NCI-H345 (cell line): ENCODE measurements at places on chromosomes 4 and X.

GRCh38 chrX:34299451-34299967, 167.4 kb upstream of the FAM47A start:
- DNase-seq = no peak

GRCh38 chr4:95059663-95060062, 301.9 kb downstream of the BMPR1B start:
- DNase-seq = no peak

DNA sequence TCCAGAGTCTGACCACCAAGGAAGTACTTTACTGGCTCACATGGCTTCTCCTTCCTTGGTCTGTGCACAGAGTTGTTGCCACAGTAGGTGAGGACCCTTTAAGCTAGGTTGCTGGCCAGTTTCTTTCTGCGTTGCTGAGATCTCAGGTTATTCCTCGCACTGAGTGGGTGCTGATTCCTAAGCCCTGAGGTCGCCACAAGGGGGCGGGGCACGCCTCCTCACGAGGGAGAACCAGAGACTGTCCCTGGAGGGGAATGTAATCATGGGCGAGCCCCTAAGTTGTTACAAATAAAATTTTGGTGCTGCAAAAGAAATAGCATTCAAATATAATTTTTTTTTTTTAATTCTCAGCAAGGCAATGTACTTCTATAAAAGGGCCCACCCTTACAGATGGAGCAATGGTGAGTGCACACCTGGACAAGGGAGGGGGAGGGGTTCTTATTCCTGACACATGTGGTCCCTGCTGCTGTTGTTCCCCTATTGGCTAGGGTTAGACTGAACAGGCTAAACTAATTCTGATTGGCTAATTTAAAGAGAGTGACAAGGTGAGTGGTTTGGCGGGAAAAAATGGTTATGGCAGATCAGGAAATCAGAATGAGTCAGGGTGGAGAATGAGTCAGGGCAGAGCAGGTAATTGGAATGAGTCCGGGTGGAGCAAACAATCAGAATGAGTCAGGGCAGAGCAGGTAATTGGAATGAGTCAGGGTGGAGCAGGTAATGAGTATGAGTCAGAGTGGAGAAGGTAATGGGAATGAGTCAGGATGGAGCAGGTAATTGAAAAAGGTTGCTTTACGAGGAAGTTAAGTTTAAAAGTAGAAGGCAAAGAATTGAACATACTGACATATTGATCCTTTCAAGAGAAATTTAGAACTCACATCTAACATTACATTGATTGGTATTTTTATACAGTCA, 107.5 kb downstream of the VSIG4 start:
- DNase-seq = no peak

GRCh38 chr4:180101348-180102083, 2141.7 kb upstream of the TENM3 start:
- DNase-seq = no peak

GRCh38 chrX:49019599-49020249, 17.7 kb upstream of the GRIPAP1 start:
- DNase-seq = no peak

DNA sequence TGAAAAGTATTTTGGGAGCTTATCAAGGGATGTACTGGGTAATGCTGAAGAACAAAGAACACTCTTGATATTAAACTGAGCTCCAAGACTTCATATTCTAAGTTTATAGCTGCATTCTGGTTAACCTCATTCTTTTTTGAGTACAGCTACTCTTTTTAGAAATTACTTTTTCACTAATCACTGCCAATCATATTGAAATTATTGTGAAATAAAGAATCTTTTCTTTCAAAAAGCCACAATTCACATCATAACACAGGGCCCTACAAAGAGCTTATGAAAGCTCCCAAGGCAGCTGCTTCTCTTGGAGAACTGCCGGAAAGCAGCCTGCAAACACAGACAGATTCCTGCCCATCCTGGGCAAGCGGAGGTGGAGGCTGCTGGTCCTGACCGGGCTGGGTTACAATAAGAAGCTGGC, 121.4 kb downstream of the RNF150 start:
- no peak for DNase-seq

GRCh38 chrX:28591542-28591941, 4.3 kb downstream of the IL1RAPL1 start:
- no peak for DNase-seq

DNA sequence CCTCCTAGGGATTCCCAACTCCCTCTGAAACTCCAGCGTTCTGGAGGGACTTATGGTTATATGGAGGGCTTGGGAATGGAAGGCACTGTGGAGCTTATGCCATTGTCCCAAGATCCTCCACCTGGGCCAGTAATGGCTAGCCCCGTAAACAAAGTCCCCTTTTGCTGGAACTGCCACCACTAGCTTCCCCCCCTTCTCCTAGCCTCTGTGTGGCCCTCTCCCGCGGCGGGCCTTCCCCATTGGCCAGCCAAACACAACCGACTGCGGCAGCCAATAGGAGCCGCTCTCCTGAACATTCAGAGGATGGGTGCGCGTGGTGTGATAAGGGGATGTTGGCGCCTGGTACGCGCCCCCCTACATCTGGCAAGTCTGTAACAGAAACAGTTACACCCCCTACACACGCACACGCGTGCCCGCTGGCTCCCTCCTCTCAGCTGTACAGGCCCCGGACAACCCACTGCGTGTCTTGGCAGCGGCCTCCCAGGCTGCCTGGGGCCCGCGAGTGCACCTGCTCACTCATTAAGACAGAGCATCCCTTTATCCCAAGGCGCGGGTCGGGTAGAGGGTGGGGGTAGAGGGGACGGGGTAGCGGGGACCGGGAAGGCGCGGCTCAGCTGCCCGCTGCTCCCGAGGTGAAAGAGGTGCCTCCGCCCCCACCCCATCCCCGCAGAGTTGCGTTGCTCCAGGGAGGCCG, 863 bp upstream of the RAB33A start:
- peak; percentile 88 for DNase-seq

DNA sequence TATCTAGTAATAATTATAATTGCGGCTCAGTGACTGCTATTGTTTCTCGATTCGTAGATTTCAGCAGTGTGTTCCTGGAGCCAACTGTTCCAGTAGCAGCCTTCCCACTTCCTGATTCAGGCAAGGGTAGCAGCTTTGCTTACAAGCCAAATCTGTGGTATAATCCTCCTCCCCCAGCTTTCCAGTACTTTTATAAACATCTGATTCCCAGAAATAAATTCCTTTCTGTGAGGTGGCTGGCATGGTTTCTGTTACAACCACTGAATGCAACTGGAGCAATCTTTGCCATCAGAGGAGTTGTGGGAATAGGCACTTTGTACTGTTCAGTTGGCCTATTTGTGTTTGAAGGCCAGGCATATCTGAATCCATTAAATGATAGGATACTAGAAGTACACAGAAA, 80.0 kb downstream of the GLRA3 start:
- no peak for DNase-seq

- DNase-seq = no peak
Measured at GRCh38 chr4:33543941-33544450, 2700.3 kb downstream of the ARAP2 start.

DNA sequence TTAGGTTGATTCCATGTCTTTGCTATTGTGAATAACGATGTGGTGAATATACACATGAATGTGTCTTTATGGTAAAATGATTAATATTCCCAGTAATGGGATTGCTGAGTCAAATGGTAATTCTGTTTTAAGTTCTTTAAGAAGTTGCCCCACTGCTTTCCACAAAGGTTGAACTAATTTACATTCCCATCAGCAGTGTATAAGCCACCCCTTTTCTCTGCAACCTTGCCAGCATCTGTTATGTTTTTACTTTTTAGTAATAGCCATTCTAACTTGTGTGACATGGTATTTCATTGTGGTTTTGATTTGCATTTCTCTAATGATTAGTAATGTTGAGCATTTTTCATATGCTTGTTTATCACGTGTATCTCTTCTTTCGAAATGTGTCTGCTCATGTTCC, 503.3 kb downstream of the PCDH18 start:
- DNase-seq = no peak

DNA sequence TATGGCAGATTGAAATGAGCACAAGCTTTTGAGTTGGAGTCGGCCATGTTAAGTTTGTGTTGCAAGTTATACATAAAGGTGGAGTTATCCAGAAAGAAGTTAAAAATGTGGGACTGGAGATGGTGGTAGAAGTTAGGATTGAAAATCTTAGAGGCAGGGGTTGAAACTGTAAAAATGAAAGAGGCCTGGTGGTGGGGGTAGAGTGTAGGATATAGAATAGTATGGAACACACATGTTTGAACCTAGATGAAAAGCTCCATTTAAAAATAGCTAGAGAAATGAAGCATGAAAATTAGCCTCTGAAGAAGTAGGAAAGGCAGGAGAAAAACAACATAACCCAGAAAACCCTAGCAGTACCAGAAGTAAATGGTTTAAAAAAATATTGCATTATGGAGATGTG, 131.8 kb upstream of the ENPEP start:
- DNase-seq = peak; percentile 6

DNA sequence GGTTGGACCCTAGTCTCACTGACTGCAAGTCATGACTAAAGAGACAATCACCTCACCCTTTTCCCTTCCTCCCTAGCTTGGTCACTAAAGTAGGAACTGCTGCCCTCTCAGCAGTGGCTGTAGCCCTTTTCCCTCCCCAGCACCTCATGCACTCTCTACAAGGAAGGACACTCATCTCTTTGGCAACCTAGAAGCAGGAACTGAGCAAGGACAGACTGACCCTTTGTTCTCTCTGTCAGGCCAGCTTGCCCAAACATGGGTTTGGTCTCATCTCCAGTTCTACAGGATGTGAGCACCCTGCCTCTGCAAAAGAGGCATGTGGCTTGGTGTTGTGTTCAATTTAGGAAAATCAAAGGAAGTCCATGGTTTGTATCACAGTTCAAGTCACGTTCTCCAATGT, 15.8 kb downstream of the LEF1 start:
- DNase-seq = no peak

DNA sequence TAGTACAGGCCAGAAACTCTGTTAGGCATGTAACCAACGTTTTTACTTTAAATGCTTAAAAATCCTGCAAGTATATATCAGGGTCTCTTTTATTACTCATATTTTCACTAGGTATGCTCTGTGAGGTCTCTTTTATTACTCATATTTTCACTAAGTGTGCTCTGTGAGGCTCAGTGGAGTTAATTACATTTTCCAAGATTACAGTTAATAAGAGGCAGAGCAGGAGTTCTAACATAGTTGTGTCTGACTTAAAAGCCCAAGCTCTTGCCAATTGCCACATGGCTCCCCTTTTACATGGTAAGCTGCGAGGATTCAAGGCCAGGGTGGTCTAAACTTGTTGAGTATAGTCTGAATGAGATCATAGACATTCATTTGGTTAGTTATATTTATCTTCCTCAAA, 81.0 kb upstream of the ARMCX2 start:
- DNase-seq = no peak

DNA sequence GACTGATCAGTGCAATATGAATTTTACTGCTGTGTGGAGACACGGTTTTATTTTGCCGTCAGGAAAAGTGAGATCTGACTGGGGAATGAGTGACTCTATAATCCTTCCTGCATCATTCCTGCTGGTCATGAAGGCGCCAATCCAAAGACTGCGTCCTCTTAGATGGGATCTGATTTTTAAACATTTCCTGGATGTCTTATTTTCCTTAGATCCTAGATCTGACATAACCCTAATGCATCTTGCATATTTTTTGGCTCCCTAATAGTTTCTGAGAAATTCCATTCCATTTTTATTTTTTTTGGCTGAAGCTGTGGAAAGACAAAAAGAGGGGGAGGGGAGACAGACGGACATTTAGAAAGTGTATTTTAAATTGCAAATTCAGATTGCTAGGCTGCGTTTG, 454.9 kb upstream of the FAT1 start:
- no peak for DNase-seq

GRCh38 chr4:2075171-2075986, 16.3 kb downstream of the NAT8L start:
- no peak for DNase-seq

GRCh38 chrX:68114573-68115129, 318.6 kb downstream of the OPHN1 start:
- DNase-seq = no peak

DNA sequence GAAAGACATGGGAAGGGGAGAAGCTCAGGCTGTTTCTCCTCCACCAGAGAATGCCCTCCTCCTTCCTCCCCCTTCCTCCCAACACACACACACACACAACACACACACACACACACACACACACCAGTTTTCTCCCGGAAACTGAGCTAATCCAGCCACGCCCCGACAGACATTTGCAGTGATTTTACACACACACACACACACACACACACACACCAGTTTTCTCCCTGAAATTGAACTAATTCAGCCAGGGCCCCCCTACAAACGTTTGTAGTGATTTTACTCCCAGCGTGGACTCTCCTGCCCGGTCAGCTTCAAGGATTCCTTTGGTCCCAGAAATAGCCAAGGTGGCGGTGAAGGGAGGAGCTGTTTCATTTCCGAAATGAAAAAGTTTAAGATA, 32.9 kb upstream of the STX18 start:
- no peak for DNase-seq

GRCh38 chr4:173217727-173218126, 49.1 kb downstream of the GALNT7 start:
- no peak for DNase-seq

DNA sequence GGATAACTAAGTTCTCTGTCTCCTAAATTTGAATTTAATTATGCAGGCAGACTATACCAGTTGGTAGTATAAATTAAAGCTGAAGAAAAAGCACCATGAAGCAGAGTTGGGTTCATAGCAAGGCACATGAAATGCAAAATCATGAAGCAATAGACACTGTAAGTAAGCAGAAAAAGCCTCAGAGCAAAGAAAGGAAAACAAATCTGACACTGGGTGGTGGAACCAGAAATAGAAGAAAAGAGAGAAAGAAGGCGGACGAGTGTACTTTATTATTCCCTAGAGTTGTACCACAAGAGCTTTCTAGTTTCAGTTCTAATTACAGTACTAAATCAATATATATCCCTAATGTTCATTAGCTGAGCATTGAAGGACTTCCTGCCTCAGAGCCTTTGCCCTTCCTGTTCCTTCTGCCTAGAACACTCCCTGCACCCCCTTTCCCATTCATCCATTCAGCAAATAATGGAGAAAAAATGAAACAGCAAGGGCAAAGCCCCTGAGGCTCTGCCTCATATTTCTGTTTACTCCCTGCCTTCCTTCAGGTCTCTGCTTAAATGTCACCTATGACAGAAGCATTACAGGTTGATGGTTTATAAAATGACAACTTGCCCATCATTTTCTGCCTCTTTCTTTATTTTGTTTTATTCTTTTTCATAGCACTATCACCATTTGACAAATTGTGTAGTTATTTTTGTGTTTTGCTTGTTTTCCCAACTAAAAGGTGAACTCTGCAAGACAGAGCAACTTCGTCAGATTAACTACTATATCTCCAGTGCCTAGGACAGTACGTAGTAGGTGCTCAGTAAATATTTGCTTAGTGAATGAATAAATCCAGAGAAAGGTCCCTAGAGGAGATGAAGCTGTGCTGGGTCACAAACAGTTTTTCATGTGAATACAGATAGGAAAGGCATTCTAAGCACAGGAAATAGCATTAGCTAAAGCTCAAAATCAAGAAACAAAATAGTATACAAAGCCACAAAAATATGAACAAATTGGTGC, 154.0 kb upstream of the RASGEF1B start:
- no peak for DNase-seq

GRCh38 chr4:90528551-90528950, 401.4 kb downstream of the CCSER1 start:
- DNase-seq = no peak

- DNase-seq = no peak
Measured at GRCh38 chrX:99798936-99799335, 611.1 kb downstream of the PCDH19 start.
